ENCODE measurements at places on chromosomes 5 and 9. TPM values are rescaled to one million over a fixed set of nuclear protein-coding genes. Genes with fewer than 3 reads are reported as not detected.

Gene OR1Q1
- total RNA-seq = not detected

Gene LECT2
- total RNA-seq = not detected

Gene SPINK6
- total RNA-seq = not detected

Gene HAVCR1
- 0.42 TPM for total RNA-seq

Gene TMEM171
- not detected for total RNA-seq

GRCh38 chr5:169218176-169218575 lies 82.8 kb downstream of the SLIT3 start:
- no peak overlapping the region for H3K27ac ChIP-seq
- no peaks in the 10 kb centered on the region for H3K4me1 ChIP-seq
- no peak for DNase-seq
- H3K36me3 ChIP-seq = no peaks in the 10 kb centered on the region
- no peak overlapping the region for H3K4me3 ChIP-seq

GRCh38 chr5:78060421-78060820 lies 234.1 kb downstream of the AP3B1 start:
- H3K4me1 ChIP-seq = no peaks in the 10 kb centered on the region
- H3K4me3 ChIP-seq = no peak overlapping the region
- H3K27me3 ChIP-seq = no peaks in the 10 kb centered on the region
- H3K27ac ChIP-seq = no peak overlapping the region
- peaks cover 8% of the 10 kb centered on the region for H3K36me3 ChIP-seq

GRCh38 chr9:115810166-115810565 lies 343.4 kb upstream of the PAPPA start:
- DNase-seq = no peak
- H3K4me1 ChIP-seq = no peaks in the 10 kb centered on the region
- H3K36me3 ChIP-seq = no peaks in the 10 kb centered on the region

DNA sequence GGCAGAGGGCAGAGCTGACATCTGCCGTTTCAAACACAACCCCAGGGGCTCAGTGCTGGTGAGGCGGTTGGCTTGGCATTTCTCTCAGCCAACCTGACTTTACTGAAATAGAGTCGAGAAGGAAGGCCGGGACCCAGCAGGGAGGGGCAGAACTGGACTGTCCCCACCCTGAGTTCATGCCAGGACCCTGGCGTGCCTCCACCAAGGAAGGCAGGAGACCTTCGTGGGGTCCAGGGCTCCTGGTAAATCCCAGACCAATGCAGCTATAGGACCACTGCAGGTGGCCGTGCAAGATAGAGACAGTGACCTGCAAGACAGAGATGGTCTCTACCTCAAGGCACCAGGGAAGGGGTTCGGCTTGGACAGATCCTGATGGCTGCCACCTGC lies 132.9 kb downstream of the ROR2 start:
- no peaks in the 10 kb centered on the region for H3K4me1 ChIP-seq
- H3K4me3 ChIP-seq = no peak overlapping the region
- DNase-seq = no peak
- no peaks in the 10 kb centered on the region for H3K36me3 ChIP-seq
- H3K27me3 ChIP-seq = no peaks in the 10 kb centered on the region

- no peak for DNase-seq
- H3K4me1 ChIP-seq = peaks cover 7% of the 10 kb centered on the region
- H3K27me3 ChIP-seq = peaks cover 30% of the 10 kb centered on the region
- H3K36me3 ChIP-seq = no peaks in the 10 kb centered on the region
- no peak overlapping the region for H3K4me3 ChIP-seq
These were observed 30.9 kb downstream of the DMRT3 start for GRCh38 chr9:1007312-1007711.

DNA sequence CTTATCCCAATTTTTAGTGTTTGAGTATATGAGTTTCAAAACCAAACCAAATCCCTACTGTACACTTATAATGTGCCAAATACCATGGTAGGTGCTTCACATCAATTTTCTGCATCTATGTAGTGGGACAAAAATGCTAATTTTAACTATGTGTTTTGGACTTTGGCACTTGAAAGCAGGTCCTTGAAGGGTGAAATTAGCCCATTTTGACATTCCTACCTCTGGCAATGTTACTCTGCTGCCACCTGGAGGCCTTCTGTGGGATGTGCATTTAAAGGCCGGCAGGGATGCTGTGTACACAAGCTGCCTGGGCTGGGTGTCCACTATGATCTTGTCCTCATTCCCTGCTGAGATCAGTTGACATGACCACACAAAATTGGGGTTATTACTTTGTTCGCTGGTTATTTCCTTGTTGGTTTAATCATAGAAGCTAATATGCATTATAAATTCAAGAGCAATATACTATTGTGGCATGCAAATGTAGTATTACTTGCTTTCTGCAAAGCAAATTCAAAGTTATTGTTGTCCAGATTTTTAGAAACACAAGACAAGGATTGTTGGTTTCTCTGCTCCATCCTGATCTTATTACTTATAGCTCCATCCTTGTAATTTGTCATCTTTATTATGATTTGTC lies 166.8 kb downstream of the ARHGEF28 start:
- peak; percentile 80 for DNase-seq
- no peak overlapping the region for H3K27ac ChIP-seq
- H3K4me1 ChIP-seq = peaks cover 9% of the 10 kb centered on the region
- H3K36me3 ChIP-seq = no peaks in the 10 kb centered on the region
- H3K4me3 ChIP-seq = no peak overlapping the region
- peaks cover 30% of the 10 kb centered on the region for H3K27me3 ChIP-seq

GRCh38 chr5:535846-536698 lies 11.8 kb upstream of the SLC9A3 start:
- no peaks in the 10 kb centered on the region for H3K4me1 ChIP-seq
- no peak overlapping the region for H3K27ac ChIP-seq
- H3K4me3 ChIP-seq = no peak overlapping the region
- no peaks in the 10 kb centered on the region for H3K36me3 ChIP-seq
- peaks cover 10% of the 10 kb centered on the region for H3K27me3 ChIP-seq

- no peak overlapping the region for H3K4me3 ChIP-seq
- peaks cover 24% of the 10 kb centered on the region for H3K4me1 ChIP-seq
- H3K27ac ChIP-seq = no peak overlapping the region
- no peaks in the 10 kb centered on the region for H3K27me3 ChIP-seq
- H3K36me3 ChIP-seq = peaks cover 13% of the 10 kb centered on the region
- DNase-seq = no peak
These were observed 13.5 kb downstream of the ZNF346 start for GRCh38 chr5:177035976-177036375.

Measured in activated naive CD4-positive, alpha-beta T cell treated with anti-CD3 and anti-CD28 coated beads for 36 hours (primary cell).